ENCODE measurements at places on chromosomes 5 and 9.

DNA sequence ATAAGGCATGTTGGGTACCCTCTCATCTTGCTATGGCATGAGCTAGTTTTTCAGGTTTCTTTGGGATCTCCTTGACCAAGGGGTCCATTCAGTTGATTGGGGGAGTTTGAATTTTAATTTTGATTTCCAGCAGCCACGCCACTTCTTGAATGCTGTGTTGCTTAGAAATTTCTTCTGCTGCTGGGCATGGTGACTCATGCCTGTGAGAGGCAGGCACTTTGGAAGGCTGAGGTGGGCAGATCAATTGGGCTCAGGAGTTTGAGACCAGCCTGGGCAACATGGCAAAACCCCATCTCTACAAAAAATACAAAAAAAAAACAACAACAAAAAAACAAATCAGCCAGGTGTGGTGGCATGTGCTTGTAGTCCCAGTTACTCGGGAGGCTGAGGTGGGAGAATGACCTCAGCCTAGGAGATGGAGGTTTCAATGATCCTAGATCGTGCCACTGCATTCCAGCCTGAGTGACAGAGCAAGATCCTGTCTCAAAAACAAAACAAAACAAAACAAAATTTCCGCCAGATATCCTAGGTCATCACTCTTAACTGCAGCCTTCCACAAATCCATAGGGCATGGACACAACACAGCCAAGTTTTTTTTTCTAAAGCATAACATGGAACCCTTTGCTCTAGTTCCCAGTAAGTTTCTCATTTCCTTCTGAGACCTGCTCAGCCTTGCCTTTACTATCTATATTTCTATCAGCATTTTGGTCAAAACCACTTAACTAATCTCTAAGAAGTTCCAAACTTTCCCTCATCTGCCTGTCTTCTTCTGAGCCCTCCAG is 17.7 kb downstream of the TMC1 start:
- no peak for DNase-seq

- no peak for DNase-seq
Measured at GRCh38 chr5:58439094-58439644, 20.7 kb downstream of the PLK2 start.

- DNase-seq = no peak
Measured at GRCh38 chr9:32703635-32704034, 68.2 kb upstream of the TAF1L start.

DNA sequence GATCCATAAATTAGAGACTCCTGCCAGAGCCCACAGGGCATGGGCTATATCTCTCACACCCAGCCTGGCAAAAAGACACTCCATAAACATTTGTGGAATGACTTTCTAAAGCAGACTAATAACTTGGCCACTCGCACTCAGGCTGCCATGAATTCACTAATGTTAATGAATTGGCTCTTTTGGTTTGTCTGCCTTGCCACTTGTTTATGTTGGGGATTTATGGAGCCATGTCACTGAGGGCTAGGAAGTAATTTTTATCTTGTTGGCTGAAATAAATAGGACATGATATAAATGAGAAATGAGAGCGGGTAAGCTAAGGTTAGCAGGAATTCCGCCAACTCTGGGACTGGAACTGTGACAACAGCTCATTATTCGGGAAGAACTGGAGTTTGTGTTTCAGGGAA is 55.2 kb downstream of the DROSHA start:
- peak; percentile 71 for DNase-seq

DNA sequence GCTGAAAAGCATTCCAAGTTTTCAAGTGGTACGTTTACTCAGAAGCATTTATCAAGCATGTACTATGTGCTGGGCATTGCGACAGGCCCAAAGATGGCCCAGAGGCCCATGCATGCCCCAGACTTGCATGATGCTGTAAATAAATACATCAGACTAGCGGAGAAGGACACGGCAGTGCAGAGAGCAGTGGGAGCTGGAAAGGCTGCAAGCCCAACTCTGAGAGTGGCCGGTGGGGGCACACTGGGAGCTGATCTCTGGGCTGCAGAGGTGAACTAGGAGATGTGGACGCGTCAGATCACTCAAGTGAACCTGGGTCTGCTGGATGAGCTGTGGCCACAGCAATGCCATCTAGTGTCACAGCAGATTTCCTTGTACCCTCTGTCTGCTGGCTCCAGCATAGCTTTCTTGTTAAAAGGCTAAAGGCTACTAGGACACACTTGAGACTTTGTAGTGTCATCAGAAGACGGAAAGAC is 246.9 kb downstream of the FANCC start:
- no peak for DNase-seq

DNA sequence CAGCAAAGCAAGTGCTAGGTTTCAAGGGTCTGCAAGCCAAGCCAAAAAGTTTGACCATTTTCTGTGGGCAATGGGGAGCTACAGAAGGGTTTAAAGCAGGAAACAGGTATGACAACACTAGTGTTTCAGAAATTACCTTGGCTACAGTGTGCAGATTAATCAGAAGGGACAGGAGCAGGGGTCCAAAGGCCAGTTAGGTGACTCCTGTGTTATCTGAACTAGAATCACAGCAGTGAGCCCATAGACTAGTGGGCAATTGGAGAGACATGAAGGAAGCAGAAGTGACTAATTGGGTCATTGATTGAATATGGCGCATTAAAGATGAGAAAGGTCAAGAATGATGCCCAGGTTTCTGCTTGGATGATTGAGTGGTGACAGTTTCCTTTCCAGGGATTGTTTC is 41.4 kb upstream of the TGFBR1 start:
- DNase-seq = no peak

GRCh38 chr9:29068461-29068860 is 1495.2 kb upstream of the C9orf72 start:
- no peak for DNase-seq

- no peak for DNase-seq
Measured at GRCh38 chr5:55021821-55022220, 2.2 kb upstream of the GZMK start.

- no peak for DNase-seq
Measured at GRCh38 chr5:27234916-27235315, 196.5 kb upstream of the CDH9 start.

DNA sequence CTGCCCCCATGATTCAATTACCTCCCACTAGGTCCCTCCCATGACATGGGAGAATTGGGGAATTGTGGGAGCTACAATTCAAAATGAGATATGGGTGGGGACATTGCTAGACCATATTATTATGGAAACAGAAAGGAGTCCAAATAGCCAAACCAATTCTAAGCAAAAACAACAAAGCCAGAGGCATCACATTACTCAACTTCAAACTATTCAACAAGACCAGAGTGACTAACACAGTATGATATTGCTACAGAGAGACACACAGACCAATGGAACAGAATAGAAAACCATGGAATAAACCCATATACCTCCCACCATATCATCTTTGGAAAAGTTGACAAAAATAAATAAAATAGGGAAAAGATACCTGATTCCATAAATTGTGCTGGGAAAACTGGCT is 710.5 kb upstream of the CDH9 start:
- DNase-seq = no peak

DNA sequence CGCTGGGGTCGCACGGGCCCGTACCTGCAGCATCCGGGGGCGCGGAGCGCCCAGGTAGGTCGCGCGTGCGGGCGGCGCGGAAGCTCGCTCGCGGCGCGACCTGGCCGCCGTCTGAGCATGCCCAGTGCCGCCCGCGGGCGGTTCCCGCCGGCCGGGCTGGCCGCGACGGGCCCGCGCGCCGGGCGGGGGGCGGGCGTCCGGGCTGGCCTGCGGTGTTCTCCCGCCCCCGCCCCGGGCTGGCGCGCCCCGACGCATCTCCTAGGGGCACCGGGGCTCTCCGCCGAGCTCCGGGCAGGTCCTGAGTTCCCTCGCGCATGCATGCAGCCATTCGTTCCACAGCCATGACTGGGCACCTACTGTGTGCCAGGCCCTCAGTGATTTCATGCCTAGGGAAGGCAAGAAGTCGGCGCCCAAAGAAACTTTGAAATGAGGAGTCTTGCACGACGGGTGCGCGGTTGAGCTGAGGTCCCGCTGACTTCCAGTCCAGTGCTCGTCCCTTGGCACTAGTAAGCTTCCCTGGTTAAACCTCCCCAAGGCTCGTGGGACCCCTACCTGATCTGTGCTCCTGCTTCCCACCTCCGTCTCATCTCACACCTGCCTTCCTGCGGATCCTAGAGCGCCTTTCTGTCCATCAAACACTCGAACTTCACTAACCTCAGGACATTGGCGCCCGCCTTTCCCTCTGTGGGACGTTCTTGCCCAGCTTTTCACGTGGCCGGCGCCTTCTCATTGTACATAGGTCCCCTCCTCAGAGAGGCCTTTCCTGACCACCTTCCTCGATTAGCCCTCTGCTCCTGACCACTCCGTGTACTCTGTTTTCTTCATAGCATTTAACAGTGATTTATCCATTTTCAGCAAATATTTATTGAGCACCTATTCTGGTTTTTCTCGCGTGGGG is at the start of gene PTPN3:
TSS of gene PTPN3 (minus strand) at position 113 of the 898 bp plus-strand sequence. CDS start 34,873 bp downstream, outside the sequence.
- DNase-seq = no peak

DNA sequence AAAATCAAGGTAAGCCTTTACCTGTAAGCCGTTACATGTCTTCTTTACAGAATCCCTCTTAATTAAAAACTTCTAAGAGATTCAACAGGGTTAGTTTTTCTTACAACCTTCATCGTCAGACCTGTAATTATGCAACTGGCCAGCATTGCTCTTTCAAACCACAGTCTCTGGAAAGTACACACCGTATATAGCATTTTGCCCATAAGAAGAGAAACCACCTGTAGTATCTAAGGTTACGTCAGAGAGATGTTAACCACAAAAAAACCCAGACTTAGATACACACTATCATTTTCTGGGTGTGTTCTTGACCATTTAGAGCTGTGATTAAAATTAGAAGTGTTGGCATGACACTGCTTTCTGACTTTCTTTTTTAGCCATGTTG is 140.0 kb downstream of the MUSK start:
- no peak for DNase-seq

DNA sequence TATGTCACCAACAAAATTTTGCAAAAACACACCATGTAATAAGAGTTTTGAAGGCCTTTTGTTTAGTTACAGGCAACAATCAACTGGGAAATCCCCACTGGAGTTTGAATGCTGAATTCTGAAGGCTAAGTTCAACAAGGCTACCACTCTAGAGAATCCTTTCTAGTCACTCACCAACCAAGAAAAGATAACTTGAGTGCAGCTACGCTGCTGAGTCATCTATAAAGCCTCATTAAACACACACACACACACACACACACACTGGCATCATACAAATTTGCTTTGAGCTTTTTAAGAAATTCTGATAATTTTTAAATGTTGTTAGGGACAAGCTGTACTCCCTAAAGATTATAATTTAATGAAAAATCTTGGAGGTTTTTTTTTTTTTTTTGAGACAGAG is 219.6 kb downstream of the DENND1A start:
- DNase-seq = no peak

DNA sequence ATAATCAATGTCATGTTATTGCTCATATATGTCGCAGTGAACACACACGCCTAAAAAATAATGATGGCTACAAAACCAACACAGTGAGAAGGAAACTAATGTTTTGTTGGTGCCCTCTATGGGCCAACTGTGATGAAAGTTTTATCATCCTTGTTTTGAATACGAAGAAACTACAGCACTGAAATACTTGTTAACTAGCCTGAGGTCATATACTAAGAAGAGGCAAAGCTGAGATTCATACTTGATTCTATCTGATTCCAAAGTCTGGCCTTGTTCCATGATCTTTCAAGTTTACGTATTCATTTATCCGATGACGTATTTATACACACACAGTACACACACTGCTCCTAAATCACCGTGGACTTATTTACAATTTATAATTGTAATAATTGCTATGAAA is 16.1 kb upstream of the DRD1 start:
- DNase-seq = no peak

DNA sequence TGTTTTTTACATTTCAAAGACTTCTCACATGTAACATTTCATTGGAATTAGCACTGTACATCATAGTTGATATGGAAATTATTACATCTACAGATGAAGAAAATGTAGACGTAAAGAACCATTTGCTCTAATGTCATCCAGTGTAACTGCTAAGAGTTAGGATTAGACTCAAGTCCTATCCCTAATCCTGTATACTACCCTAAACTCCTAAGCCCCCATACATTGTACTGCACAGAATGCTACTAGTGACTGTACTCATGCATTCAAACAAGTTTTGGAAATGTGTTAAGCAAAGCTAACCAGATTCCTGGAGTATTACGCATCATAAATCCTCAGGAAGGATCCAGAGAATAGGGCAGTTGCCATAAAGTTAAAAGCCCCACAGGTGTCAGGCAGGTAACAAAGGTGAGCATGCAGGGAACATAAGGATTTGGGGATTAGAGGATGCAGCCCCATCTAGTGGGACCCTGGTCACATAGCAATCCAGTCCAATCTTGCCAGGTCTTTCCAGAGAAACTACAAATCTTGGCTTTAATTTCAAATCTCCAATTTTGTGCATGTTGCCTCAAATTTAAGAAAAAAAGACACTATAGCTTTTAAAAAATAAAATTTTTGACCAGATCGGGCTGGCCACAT is 32.0 kb downstream of the HAVCR1 start:
- no peak for DNase-seq

DNA sequence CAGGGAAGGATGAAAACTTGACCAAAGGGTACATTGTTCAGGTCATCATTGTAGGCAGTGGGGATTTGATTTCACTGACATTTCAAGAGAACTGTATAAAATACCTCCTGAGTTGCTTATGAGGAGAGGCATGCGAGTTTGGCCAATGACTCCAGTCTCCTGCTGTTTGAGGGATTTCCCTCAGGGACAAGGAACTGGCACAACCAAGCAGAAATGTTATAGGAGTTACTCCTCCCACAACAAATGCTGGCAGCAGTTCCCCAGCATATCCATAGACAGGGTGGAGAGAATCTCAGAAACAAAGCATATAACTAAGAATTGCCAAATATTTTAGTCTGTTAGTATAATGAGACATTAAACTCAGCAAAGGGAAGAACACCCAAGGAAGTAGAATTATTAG is 47.2 kb upstream of the FBXL7 start:
- peak; percentile 4 for DNase-seq

GRCh38 chr9:99737649-99738048 is 84.0 kb upstream of the NR4A3 start:
- DNase-seq = no peak

- DNase-seq = no peak
Measured at GRCh38 chr5:73418244-73418691, 30.3 kb downstream of the FOXD1 start.

GRCh38 chr5:149838881-149839739 is 105.5 kb downstream of the PDE6A start:
- no peak for DNase-seq

GRCh38 chr5:97418462-97418861 is 235.4 kb upstream of the RIOK2 start:
- no peak for DNase-seq

DNA sequence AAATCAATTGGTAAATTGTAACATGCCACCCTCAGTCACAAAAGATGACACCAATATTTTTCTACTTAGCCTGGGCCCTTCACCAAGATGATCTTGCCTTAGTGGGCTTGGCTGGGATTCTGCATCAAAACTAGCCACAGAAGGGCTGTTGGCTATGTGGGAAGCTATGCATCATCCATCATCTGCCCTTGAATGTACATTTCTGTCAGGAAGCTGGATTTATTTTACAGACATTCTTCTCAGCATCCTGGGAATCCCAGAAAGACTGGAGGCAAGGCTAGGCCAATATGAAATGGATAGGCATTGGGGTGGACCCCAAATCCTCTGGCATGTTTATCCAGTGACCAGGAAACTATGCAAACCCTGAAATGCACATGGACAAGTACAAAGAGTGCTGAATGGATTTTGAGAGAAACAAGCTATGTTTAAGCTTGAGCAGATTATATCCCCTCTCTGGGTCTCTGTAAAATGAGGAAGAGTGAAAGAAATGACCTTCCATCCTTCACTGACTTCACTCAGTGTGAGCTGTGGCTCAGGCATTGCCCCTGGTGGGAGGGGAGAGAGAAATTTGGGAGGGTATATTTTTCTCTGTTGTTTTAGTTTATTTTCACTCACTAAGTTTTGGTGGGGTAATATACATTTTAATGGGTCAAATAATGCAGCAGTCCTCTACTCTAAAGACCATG is 283.6 kb downstream of the EBF1 start:
- DNase-seq = no peak
